ENCODE measurements at places on chromosomes 12 and 14.

- DNase-seq, result no peak
These were observed 4.3 kb upstream of the MYF6 start for GRCh38 chr12:80702889-80703805.

DNA sequence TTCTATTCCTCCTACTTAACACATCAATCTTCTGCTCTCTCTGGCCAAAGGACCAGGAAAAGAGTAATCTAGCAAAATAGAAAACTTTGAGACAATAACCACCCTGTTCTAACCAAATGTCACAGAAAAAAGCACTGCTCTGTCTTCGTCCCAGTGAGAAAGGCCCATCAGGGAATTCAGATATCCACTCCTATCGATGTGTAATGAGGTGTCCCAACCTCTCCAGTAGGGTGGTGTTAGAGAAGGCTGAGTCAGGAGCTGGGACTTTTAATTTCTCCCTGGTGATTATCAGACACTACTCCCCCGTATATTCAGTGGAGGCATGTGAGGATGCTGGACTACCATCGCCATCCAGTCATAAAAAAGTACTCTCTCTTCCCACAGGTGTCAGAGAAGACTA, 130.3 kb downstream of the TMTC3 start:
- DNase-seq, result no peak

DNA sequence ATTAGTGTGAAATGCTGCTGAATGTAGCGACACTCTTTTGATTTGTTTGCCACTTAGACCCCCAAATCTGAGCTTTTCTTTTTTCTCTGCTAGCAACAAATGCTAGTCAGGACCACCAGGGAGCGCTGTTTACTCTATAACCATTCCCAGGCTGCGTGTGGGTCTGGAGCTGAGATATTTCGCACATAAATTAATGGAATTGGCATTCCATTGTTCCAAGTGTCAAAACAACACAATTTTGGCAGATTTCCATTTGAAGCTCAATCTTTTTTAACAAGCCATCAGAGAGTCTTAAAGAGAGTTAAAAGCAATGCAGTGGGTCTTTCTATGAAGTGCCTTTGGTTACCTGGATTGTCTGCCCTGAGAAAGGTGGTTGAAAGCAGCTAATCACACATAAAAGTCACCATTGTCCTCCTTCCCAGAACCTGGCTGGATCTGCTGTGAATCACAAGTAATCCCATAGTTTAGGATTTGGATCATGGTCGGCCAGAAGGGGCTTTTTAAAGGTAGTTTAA, 7.4 kb upstream of the TMEM132C start:
- DNase-seq, result no peak

GRCh38 chr14:91271639-91272038, 27.1 kb upstream of the GPR68 start:
- no peak for DNase-seq

GRCh38 chr12:57175428-57176138, 28.2 kb upstream of the LRP1-AS start:
- no peak for DNase-seq

GRCh38 chr12:59708064-59708463, 112.2 kb downstream of the SLC16A7 start:
- no peak for DNase-seq

- no peak for DNase-seq
These were observed 15.2 kb downstream of the SCNN1A start for GRCh38 chr12:6360080-6360571.

- DNase-seq, result no peak
These were observed 8.4 kb upstream of the TBX3 start for GRCh38 chr12:114692186-114693058.

- DNase-seq, result no peak
These were observed 14.6 kb downstream of the CAPS2 start for GRCh38 chr12:75315518-75315917.

GRCh38 chr12:77032406-77032805, 33.0 kb downstream of the E2F7 start:
- DNase-seq, result no peak

DNA sequence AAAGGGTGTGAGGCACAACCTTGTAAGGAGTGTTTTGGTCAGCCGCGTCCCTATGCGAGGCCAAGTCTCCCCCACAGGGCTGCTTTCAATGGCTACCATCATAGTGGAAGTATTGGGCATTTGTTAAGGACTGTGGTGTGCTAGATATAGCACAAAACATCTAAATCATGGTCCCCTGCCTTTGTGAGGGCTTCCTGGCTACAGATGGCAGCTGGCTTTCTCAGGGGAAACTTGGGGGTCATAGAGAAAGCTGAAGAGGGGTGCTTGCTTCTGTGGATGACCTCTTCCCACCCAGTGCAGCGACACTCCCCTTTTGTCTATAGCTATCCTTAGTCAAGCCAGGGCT, 315.8 kb downstream of the ZFP36L1 start:
- no peak for DNase-seq

DNA sequence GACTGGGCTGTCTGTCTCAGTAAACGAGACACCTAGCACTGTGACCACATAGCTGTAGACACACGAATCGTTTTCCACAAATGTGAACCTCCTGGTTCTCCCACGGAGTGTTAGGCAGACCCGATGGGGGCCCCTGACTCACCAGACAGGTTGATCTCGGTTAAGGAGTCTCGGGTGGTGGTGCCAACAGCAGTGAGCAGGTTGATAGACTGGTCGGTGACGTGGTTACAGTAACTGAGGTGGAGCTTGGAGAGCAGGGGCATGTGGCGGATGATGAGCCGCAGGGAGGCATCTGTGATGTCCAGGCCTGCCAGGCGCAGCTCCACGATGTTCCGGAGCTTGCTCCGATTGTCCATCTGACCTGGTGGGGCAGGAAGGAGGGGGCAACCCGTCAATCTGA, 39.8 kb downstream of the RNF34 start:
- no peak for DNase-seq

GRCh38 chr12:125140279-125141209, 75.3 kb downstream of the AACS start:
- no peak for DNase-seq

GRCh38 chr12:24551163-24551786, 397.6 kb downstream of the BCAT1 start:
- no peak for DNase-seq

GRCh38 chr12:123089140-123089539, 61.8 kb downstream of the PITPNM2 start:
- DNase-seq, result no peak

- no peak for DNase-seq
These were observed 199.1 kb downstream of the SNAPC1 start for GRCh38 chr14:61961369-61961768.

DNA sequence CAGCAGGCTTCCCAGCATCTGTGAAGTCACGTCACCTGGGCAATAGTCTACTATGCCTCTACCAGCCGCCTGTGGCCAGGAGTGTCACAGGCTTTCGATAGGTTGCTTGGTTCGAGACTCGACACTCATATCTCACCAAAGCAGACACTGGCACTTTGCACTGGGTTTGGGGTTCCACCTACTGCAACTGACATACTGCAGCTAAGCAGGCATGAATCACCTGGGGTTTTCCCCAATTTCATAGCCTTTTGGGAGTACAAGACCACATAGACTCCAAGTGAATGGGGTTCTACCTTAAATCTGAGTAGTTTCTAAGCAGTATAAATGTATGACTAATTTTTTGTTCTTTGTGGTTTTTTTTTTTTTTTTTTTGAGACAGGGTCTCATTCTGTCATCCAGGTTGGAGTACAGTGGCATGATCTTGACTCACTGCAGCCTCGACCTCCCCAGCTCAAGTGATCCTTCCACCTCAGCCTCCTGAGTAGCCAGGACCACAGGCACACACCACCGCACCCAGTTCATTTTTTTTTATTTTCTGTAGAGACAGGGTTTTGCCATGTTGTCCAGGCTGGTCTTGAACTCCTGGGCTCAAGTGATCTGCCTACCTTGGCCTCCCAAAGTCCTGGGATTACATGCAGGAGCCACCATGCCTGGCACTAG, 32.1 kb downstream of the DMAC2L start:
- DNase-seq, result no peak

DNA sequence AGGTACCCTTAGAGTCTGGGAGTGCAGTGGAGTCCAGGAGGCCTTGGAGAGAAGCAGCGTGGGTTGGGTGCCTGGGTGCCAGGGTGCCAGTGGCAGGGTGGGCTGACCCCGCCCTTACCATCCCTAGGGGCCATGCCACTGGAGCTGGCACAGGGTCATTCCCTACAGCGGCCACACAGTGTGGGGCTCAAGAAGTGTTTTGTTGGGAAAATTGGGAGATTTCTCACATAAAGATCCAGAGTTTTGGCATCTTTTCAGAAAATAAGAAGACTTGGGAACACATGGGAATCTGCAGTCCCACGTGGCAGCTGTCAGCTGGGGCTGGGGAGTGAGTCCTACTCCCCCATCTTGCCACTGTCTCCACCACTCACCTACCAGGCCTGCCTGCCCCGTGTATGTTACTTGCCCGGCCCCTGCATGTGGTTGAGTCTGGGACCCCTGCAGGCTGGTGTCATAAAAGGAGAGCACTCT, 4.2 kb downstream of the VASH1 start:
- no peak for DNase-seq

- DNase-seq, result no peak
These were observed 26.5 kb downstream of the OTUB2 start for GRCh38 chr14:94052662-94053061.

DNA sequence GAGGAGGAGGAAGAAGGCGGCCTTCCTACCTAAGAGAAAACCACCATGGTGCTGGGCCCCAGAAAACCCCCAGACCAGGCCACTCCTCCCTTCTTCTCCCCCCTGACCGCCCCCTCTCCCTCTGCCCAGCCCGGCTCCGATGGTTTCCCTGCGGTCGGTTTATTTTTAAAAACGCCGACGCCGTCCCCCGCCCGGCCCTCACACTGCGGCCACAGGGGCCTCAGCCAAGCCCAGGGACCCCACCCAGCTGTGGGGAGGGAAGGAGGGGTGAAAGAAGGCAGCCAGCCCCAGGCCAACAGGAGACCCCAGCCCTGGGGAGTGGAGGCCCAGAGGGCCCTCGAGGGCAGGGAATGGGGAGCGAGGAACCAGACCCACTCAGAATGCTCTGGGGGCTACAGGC, 3.4 kb downstream of the SP7 start:
- no peak for DNase-seq

- no peak for DNase-seq
These were observed 693.8 kb downstream of the BCL11B start for GRCh38 chr14:98578204-98578603.

Measured in cortex of kidney (tissue), 1 donor.